ENCODE measurements at places on chromosomes 1 and 21.

DNA sequence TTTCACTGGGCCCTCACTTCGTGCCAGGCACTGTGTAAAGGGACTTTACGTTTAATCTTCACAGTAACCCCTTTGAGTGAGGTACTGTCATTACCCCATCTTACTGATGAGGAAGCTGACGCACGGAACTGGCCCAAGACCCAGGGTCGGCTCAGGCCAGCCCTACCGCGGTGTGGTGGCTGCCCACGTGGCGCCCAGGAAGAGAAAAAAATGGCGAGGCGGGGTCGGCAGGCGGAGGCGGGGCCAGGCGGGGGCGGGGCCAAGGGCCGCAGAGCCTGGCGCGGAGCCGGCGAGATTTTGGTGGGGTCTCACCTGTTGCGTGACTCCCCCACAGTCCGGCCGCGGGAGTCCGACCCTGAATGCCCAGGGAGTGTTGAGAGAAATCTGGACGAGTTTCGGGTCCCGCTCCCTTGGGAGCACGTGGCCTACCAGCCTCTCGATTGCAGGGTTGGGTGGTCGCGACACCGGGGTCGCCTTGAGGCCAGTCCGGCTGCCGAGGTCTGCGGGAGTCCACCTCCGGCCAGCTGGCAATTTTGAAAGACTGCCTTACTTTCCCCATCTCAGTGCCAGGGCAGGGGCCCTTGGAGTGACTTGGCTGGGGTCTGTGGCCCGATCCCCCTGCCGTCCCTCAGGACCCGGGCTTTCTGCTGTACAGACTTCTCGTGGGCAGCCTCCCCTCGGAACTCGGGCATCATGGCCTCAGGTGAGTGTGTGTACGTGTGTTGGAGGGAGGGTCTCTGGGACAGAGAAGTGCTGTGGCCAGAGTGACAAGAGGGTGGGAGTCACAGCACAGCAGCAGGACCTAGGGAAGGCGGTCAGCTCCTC lies at the start of the genes AMPD2 and GNAT2:
Gene AMPD2 (plus strand): TSS at position 262 of the 825 bp plus-strand sequence. CDS start 1,339 bp downstream, outside the sequence.
Gene GNAT2 (minus strand): TSS at position 41 of the 825 bp plus-strand sequence. CDS start 6,746 bp downstream, outside the sequence.
- DNase-seq = peak; percentile 87

DNA sequence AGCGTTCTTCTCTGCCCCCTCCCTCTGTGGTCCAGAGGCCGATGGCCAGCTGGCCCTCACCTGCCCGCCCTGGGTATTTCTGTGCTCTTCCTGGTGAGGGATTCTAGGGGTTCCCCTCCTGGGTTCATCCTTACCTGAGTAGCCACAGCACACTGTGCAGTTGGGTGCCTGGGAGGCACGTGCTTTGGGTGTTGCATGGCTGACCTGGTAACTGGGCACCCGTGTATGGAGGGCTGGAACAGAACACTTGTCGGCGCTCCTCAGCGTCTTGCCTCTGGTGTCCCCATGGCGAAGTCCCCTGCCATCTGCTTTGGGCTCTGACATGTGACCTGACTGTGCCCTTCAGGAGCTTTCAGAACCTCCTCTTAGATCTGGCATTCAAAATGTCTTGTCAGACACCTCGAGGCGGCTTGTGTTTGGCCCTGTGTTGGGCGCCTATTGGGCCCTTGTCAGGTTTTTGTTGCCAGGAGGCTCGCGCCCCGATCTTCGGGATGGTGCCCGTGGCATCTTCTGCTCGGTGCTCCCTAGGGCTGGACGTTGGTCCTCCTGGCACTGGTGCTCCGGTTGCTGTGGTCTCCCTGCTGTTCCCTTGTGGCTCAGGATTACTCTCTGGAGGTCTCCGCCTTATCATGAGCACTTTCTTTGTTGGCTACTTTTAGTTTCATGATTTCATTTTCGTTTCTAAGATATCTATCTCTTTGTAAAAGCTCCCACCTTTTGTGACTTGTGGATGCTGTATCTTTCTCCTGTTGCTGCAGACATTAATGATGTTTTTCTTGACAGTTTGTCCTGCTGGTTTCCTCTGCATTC lies 28.5 kb downstream of the SKI start:
- DNase-seq = no peak

DNA sequence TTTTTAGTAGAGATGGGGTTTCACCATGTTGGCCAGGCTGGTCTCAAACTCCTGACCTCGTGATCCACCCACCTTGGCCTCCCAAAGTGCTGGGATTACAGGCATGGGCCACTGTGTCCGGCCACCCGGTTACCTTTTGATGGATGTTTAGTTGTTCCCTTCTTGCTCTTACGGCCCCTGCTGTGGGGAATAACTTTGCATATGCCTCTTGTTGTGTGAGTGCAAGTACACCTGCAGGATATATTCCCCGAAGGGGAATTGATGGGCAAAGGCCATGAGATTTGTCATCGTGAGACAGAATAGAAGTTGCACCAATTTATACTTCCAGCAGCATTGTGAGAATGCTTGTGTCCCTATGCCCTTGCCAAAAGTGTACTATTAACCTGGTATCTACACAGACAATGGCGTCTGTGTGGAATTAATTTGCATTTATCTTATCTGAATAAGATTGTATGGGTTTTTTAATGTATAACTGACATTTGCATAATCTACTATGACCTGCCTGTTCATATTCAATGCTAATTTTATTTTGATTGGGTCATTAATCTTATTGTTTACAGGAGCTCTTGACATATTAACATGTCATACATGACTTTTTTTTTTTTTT lies 8.1 kb downstream of the IL6R start:
- DNase-seq = no peak

DNA sequence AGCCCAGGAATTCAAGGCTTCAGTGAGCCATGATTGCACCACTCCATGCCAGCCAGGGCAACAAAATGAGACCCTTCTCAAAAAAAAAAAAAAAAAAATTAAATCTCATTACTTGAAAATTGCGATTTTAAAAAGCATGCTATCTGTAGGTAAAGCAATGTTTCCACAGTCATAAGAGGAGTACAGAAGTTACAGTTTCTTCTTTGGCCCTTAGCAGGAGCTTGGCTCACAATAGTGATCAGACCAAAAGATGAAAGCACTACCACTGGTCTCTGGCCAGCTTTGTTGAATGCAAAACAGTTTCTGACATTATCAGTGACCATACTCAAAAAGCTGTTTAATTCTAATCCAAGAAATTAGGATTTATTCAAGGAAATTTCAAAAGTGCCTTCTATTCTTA lies 31.2 kb downstream of the VAV3 start:
- no peak for DNase-seq

DNA sequence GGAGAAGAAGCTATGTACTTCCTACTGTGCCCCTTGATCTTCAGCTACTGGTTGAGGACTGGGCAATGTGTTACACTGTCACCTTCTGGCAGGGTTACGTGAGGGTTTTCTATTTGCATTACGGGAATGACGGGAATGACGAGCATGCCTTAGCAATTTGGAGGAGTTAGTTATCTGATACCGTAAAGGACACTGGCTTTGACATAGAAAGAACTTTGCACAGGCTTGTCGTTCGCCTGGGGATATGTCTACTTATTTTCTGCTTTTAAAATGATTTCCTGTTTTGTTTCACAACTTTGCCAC lies 19.8 kb upstream of the ACBD6 start:
- DNase-seq = no peak

- no peak for DNase-seq
These were observed 67.7 kb upstream of the GCLM start for GRCh38 chr1:93976711-93977597.

DNA sequence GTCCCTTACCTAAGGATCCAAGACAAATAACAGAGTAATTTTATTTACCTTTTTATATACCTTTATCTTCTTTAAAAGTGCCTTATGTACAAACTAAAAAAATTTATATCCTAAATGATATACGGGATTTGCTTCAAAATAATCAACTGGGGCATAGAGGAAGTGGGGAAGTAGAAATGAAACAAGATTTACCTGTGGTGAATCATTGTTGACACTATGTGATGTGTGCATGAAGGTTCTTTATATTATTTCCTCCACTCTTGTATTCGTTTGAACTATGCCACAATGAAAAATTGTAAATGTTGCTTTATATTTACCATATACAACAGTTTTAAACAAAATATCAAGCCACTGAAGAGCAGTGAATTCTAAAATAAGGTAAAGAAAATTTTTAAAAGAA lies 13.0 kb downstream of the RGS7 start:
- DNase-seq = no peak

DNA sequence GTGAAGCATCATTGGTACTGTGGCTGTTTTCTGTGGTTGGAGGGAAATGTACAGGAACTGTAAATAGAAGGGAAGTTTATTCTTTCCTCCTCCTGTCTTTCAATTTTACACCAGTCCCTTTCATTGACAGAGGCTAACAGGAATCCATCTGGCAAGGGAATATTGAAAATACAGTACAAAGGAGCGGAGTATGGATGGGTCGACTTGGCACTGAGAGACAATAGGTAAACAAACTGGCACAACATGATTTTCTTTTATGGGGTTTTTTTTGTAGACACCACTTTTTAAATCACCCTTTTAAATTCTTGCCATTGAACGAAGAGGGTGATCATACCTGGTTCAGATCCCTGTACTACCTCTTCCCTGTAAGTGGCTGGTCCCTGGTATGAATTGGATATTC lies 341.3 kb downstream of the RWDD3 start:
- DNase-seq = no peak

GRCh38 chr1:158998037-158998780 lies 11.5 kb upstream of the IFI16 start:
- no peak for DNase-seq

GRCh38 chr1:23537296-23537973 lies 6.4 kb upstream of the E2F2 start:
- no peak for DNase-seq

DNA sequence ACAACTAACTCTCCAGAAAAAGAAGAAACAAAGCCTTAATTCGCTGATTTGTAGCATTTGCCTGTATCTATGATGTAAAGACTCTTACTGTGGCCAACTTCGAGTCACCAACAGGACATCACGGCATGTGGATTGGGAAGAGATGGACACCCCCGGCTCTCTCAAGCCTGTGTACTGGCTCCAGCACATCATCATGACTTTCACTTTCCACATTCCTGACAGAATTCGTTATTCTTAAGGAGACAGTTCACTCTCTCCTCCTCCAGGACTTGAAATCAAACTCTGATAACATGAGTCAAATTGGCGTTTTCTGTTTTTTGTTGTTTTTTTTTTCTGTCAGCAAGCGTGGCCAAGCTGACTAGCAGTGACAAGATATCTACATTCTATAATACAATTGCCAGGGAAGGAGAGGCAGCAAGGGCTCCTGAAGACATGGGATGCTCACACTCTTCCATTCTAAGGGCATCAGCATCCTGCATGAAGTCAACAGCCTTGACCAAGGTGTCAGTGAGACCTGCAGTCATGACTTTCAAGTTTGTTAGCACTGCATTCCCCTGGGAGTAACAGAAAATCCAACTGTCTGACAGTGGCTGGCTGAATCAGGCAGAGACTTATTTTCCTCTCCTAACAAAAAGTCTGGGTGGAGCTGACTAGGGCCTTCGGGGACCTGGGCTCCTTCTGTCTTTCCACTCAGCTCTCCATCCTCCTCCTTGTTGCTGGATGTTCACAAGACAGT lies 13.3 kb upstream of the TRAF3IP3 start:
- DNase-seq = no peak

GRCh38 chr21:28196981-28197380 lies 795.7 kb downstream of the LTN1 start:
- DNase-seq = no peak

GRCh38 chr1:15128520-15129313 lies 24.8 kb upstream of the TMEM51 start:
- DNase-seq = peak; percentile 79

GRCh38 chr21:46618738-46619379 lies 14.0 kb upstream of the S100B start:
- DNase-seq = no peak

- DNase-seq = no peak
These were observed 41.2 kb downstream of the AHDC1 start for GRCh38 chr1:27562534-27563340.

- no peak for DNase-seq
These were observed 528.2 kb downstream of the SMYD3 start for GRCh38 chr1:245978915-245979314.

- DNase-seq = no peak
These were observed 1.0 kb upstream of the PDZK1IP1 start for GRCh38 chr1:47190857-47191256.

GRCh38 chr21:29951911-29952310 lies 12.1 kb upstream of the GRIK1 start:
- DNase-seq = no peak

GRCh38 chr1:44014365-44015104 lies 16.7 kb downstream of the SLC6A9 start:
- no peak for DNase-seq

DNA sequence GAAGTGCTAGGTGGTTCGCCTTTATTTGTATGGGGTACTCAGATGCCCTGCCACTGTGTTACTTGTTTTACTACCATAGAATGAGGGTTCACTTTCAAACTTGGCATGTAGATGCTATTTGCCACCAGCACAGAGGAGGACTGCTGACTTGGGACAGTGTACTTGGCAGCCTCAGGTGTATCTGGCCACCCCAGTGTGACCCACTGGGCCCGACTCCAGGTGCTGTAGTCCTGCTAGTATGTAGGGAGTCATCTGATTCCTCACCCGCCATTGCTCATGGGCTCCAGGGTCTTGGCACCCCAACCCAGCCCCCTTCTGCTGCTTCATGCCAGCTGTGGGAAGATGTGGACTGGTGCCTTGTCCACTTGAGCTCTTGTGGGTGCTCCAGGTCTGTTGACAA lies 40.0 kb downstream of the ZNF678 start:
- DNase-seq = no peak

DNA sequence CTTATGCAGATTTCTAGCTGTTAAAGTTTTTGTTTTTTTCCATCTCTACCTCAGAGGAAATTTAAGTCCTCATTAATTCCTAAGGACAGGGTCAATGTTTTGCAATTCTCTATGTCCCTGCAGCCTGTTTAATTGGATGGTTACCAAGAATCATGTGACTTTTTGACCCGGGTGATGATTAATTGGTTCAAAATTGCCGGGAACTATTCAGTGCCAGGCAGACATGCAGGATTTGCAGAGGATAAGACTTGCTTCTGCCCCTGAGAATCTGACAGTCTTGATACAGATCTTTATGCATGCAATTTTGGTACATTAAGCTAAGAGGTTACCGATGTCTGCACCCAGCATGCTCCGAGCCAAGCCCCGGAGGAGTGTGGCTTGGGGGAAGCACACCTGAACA lies 87.9 kb downstream of the PLPP3 start:
- no peak for DNase-seq

DNA sequence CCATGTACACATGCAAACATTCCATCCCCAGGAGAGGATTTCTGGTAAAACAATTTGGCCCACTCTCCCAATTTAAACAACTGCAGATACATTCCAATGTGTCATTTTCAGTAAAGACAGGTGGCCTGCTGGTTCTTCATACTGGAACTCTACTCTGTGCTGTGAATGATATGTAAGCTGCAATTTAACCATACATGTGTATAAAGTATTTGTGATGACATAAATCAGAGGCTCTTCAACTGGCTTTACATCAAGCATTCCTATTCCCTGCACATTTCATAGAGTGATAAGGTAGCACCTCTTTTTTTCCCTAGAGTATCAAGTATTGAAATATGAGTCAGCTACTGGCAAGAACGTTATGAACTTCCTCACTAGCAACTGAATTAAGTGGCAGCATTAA lies 649.5 kb upstream of the ADGRL2 start:
- no peak for DNase-seq

GRCh38 chr1:188295157-188295556 lies 1466.4 kb downstream of the PLA2G4A start:
- DNase-seq = no peak

- no peak for DNase-seq
These were observed 36.5 kb upstream of the ADAMTS1 start for GRCh38 chr21:26881504-26882228.

All from coronary artery (tissue), 2 donors.